ENCODE measurements at places on chromosomes 4 and X.

DNA sequence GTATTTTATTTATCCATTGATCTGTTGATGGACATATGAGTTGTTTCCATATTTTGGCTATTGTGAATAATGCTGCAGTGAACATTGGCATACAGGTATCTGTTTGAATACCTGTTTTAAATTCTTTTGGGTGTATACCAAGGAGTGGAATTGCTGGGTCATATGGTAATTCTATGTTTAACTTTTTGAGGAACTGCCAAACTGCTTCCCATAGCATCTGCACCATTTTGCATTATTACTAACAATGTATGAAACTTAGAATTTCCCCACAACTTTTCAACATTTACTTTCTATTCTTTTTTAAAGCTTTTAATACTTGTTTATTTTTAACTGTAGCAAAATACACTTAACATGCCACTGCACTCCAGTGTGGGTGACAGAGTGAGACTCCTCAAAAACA, 57.0 kb upstream of the MSN start:
- no peak for DNase-seq

- no peak for DNase-seq
Measured at GRCh38 chr4:62531731-62532130, 1331.6 kb downstream of the ADGRL3 start.

DNA sequence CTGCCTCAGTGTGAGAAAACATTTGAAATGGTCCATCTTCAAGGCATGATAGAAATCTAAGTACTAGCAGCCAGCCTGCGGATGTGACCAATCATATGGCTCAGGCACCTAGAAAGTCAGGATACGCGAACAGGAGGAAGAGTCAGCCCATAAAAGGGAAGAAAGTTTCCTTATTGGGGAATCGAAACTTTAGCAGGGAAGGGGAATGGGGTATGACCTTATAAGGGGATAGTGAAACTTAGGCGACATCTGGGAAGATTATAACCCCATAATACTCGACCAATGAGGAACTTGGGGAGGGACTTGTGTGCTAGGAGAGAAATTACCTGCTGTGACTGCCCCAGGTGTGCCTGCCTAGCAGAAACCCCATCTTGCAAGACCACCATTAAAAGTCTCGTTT, 26.2 kb upstream of the PYURF start:
- no peak for DNase-seq

GRCh38 chr4:74543231-74543781, 98.4 kb downstream of the AREG start:
- no peak for DNase-seq

- DNase-seq, result no peak
Measured at GRCh38 chr4:35556387-35556786, 687.9 kb downstream of the ARAP2 start.

- no peak for DNase-seq
Measured at GRCh38 chrX:84187533-84188319, at the start of gene RPS6KA6. Gene RPS6KA6, minus strand, starts transcription at chrX:84188199. Its CDS starts 300 bp downstream, at chrX:84187899.

DNA sequence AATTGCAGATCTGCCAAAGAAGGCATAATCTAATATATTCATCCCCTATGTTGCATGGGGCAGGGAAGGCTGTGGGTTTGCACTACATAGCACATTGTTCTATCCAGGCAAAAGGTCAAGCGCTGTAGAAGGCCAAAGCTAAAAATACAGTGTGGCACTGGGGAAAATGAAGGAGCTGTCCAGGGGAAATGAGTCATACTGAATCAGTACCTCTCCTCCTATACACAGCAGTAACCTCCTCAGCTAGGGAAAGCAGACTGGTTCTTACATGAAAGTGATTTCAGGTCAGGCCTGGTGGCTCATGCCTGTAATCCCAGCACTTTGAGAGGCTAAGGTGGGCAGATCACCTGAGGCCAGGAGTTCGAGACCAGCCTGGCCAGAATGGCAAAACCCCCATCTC, 31.0 kb upstream of the SLC25A4 start:
- DNase-seq, result peak; percentile 14

GRCh38 chr4:81030981-81031791, 678 bp downstream of the BMP3 start:
- no peak for DNase-seq

- DNase-seq, result no peak
Measured at GRCh38 chrX:153871946-153872878, 13.8 kb downstream of the L1CAM start.

GRCh38 chr4:151153585-151153984, 54.2 kb downstream of the RPS3A start:
- DNase-seq, result no peak

Data from pons (tissue), 1 donor.